ENCODE measurements at places on chromosomes 11 and 22. TPM values are rescaled to one million over a fixed set of nuclear protein-coding genes. Genes with fewer than 3 reads are reported as not detected.

The MYRF gene
- total RNA-seq = 53.9 TPM

The PHETA2 gene
- 0.12 TPM for total RNA-seq

The CHKB gene
- 40.7 TPM for total RNA-seq

The SCGB2A2 gene
- total RNA-seq = not detected

The LDHAL6A gene
- total RNA-seq = not detected

DNA sequence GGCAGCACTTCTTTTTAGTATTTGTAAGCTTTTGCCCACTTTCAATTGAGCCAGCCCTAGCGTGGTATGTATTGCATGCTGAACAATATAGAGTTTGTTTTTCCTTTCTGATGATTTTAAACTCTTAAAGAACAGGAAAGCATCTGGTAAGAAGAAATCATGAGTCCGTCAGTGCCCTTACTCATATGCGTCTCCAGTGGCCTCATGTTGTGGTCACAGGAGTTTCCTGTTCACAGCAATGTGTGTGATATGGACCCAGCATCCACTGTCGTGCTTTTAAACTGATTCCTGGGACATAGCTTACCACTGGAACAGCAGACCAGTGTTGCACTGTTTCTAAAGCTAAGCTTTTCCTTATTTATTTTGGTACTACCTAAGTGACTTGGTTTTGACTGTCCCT is 40.1 kb downstream of the BID start:
- H3K27me3 ChIP-seq = no peaks in the 10 kb centered on the region
- peak overlapping the region; percentile 51 for H3K27ac ChIP-seq
- peaks cover 30% of the 10 kb centered on the region for H3K36me3 ChIP-seq
- DNase-seq = peak; percentile 47
- no peak overlapping the region for H3K4me3 ChIP-seq
- peaks cover 11% of the 10 kb centered on the region for H3K4me1 ChIP-seq

- peaks cover 52% of the 10 kb centered on the region for H3K4me1 ChIP-seq
- H3K4me3 ChIP-seq = no peak overlapping the region
- no peaks in the 10 kb centered on the region for H3K27me3 ChIP-seq
Measured at GRCh38 chr11:8913961-8914660, 3.1 kb downstream of the AKIP1 start.

- H3K27me3 ChIP-seq = no peaks in the 10 kb centered on the region
- DNase-seq = no peak
- H3K4me3 ChIP-seq = no peak overlapping the region
- peaks cover 23% of the 10 kb centered on the region for H3K4me1 ChIP-seq
Measured at GRCh38 chr22:23187211-23187610, 6.9 kb downstream of the BCR start.

GRCh38 chr11:7538031-7538430 is 24.2 kb downstream of the PPFIBP2 start:
- no peak overlapping the region for H3K4me3 ChIP-seq
- peaks cover 2% of the 10 kb centered on the region for H3K27me3 ChIP-seq
- no peak for DNase-seq
- H3K4me1 ChIP-seq = no peaks in the 10 kb centered on the region
- no peaks in the 10 kb centered on the region for H3K36me3 ChIP-seq
- no peak overlapping the region for H3K27ac ChIP-seq

DNA sequence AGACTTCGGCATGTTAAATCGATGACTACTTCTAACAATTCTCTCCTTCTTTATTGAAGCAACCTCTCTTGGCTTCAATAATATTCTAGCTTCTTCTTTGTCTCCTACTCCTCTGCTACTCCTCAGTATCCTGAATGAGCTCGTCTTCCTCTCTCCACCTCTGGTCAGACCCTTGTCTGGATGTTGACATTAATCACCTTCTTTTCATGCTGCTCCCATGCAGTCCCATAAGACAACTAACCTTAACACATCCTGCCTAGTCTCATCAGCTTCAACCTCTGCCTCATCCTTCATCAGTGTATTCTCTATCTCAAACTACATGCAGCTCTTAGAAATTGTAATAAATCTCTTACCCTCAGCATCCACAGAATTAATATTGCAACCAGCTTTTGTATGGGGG is 695.6 kb downstream of the CNTN5 start:
- no peaks in the 10 kb centered on the region for H3K4me1 ChIP-seq
- DNase-seq = no peak
- no peak overlapping the region for H3K27ac ChIP-seq
- H3K36me3 ChIP-seq = no peaks in the 10 kb centered on the region
- no peaks in the 10 kb centered on the region for H3K27me3 ChIP-seq
- H3K4me3 ChIP-seq = no peak overlapping the region

- H3K36me3 ChIP-seq = peaks cover 4% of the 10 kb centered on the region
- H3K4me1 ChIP-seq = peaks cover 16% of the 10 kb centered on the region
- no peak overlapping the region for H3K4me3 ChIP-seq
- no peak for DNase-seq
- H3K27ac ChIP-seq = no peak overlapping the region
- H3K27me3 ChIP-seq = no peaks in the 10 kb centered on the region
Measured at GRCh38 chr11:122692444-122692843, 36.9 kb downstream of the UBASH3B start.

DNA sequence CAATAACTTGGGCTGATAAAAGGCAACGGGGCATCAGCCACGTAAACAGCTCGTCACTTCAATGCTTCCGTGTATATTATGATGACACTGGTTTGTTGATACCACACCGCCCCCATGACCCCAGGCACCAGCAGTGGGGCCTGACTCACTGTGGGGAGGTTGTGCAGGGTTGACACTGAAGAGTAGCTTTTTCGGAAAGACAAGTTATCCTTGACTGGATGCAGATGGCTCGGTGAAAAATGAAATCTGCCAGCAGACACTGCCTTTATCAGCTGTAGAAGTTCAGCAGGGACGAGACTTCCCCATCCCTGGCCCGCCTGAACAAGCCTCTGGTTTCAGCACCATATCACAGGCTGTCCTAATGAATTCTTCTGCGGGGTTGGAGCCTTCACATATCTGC is 55.6 kb downstream of the WT1 start:
- H3K4me1 ChIP-seq = no peaks in the 10 kb centered on the region
- H3K36me3 ChIP-seq = no peaks in the 10 kb centered on the region
- H3K27me3 ChIP-seq = peaks cover 5% of the 10 kb centered on the region

GRCh38 chr22:50260801-50261614 is 475 bp downstream of the MAPK12 start:
- peak overlapping the region; percentile 68 for H3K4me3 ChIP-seq
- peak; percentile 64 for DNase-seq
- H3K4me1 ChIP-seq = peaks cover 17% of the 10 kb centered on the region
- peak overlapping the region; percentile 58 for H3K27ac ChIP-seq

- H3K4me3 ChIP-seq = no peak overlapping the region
- peak overlapping the region; percentile 100 for H3K27ac ChIP-seq
- no peaks in the 10 kb centered on the region for H3K36me3 ChIP-seq
Measured at GRCh38 chr22:30206944-30207343, 39.6 kb downstream of the LIF start.

DNA sequence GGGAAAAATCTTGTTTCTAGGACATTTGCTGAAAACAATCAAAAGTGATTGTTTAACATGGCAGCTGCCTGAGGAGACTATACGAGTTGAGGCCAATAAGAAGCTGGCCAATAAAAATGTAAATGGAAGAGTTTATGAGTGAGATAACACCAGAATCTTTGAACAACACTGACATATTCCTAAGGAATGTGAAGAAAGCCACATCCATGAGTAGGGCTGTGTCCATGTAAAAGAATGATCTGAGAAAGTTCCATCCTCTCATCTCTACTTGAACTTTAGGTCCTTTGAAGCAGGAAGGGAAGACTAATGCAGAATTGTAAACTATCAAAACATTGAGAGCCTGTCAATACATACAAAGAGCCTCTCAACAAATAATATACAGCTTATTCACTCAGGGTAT is 6.9 kb upstream of the CHORDC1 start:
- no peaks in the 10 kb centered on the region for H3K36me3 ChIP-seq
- DNase-seq = peak; percentile 36
- no peaks in the 10 kb centered on the region for H3K27me3 ChIP-seq
- no peaks in the 10 kb centered on the region for H3K4me1 ChIP-seq
- H3K27ac ChIP-seq = no peak overlapping the region

DNA sequence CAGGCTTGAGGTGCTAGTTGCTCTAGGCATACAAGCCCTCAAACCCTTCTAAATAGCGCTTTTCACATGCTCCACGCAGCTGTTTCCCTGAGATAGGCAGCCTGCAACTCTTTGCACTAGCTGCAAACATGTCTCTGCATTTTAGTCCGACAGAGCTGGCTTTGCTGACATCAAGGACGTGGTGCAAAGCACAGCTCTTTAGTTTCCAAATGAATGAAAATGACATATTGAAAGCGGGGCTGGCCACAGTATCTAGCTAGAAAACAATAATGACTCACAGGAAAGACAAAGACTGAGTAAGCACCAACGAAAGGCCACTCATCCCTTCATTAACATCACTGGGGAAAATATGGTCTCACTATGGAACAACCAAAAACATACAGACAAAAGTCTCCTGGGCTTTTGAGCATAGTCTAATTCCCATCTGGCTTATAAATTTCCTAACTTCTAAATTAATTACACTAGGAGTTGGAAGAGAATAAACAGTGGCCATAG is 15.3 kb upstream of the ZC3H12C start:
- DNase-seq = peak; percentile 70
- peak overlapping the region; percentile 50 for H3K27ac ChIP-seq
- no peaks in the 10 kb centered on the region for H3K27me3 ChIP-seq
- no peaks in the 10 kb centered on the region for H3K36me3 ChIP-seq
- H3K4me1 ChIP-seq = peaks cover 6% of the 10 kb centered on the region
- peak overlapping the region; percentile 24 for H3K4me3 ChIP-seq

- no peaks in the 10 kb centered on the region for H3K4me1 ChIP-seq
- H3K36me3 ChIP-seq = no peaks in the 10 kb centered on the region
- peak; percentile 34 for DNase-seq
- H3K4me3 ChIP-seq = no peak overlapping the region
Measured at GRCh38 chr22:28829358-28830181, 29.2 kb upstream of the XBP1 start.

DNA sequence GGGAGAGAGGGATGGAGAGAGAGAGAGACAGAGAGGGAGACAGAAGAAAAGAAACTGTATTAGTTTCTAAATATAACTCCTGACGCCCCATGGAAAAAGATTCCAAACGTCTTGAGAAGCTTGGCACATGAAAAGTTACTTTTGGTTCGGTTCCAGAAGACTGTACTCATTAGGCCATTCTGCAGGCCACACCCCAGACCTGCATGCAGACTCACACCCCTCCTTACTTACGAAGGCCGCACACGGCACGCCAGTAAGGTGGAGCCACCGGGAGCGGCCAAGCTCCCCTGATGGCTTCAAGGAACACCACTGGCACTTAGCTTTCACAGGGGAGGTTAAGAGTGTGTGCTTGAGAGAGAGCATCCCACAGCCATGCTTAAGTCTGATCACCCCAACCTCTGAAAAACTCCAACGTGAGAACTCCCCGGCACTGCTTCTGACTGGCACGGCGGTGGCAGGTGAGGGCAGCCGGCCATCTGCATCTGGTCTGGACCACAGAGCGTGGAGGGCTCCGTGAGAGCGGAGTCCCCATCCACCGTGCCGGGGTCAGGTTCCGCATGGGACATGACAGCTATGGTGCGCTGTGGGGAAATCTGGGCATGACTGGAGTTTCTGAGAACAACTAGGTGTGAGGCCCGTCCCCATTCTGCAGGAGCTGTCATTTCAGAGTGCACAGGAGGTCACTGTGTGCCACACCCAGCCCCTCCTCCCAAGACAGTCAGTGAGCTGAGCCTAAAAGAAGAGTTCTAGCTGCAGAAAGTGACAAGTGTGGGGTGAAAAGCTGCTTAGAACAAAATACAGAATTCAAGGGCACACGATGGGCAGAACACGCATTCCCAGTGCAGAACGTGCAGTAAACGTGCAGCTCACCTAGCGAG is 62.4 kb downstream of the MYH9 start:
- H3K4me3 ChIP-seq = no peak overlapping the region
- H3K4me1 ChIP-seq = peaks cover 74% of the 10 kb centered on the region
- peak overlapping the region; percentile 99 for H3K27ac ChIP-seq

DNA sequence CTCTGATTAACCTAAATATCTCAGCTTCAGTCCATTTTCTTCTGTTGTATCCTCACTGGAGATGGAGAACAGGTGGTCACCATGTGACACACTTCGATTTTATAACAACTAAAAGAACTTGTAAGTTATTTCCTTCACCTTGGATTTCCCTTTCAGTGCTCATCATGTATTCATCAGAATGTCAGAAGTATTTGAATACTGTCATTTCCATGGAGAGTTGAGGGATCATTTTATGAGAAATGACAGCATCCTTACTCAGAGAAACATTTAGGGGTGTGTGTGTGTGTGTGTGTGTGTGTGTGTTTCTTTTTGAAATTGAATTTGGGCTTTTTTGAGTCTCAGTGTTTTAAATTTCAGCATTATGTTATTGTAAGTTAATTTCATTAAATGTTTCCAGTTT is 205.8 kb downstream of the ARHGAP42 start:
- no peaks in the 10 kb centered on the region for H3K36me3 ChIP-seq
- DNase-seq = no peak
- peaks cover 12% of the 10 kb centered on the region for H3K4me1 ChIP-seq
- no peak overlapping the region for H3K27ac ChIP-seq

GRCh38 chr22:47366026-47366767 is 603.7 kb downstream of the TBC1D22A start:
- no peaks in the 10 kb centered on the region for H3K36me3 ChIP-seq
- H3K27ac ChIP-seq = no peak overlapping the region
- no peak overlapping the region for H3K4me3 ChIP-seq
- no peaks in the 10 kb centered on the region for H3K4me1 ChIP-seq

DNA sequence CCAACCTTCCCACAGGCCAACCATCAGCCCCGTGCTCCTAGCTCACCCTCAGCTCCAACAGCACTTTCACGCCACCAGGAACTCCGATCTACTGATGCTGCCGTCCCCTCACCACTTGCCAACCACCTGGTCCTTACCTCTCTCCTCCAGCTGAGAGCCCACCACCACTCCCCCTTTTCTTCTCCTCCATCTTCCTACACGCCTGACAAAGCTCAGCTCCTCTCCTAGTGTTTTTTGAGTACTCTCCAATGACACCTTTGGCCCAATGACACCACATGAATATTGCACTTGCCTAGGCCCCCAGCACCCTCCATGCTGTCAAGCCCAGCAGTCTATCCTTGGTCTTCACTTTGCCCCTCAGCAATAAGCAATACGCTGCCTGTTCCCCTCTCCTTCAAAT is 30.7 kb downstream of the HIRA start:
- H3K27me3 ChIP-seq = no peaks in the 10 kb centered on the region
- H3K27ac ChIP-seq = no peak overlapping the region
- DNase-seq = no peak
- H3K4me3 ChIP-seq = no peak overlapping the region

DNA sequence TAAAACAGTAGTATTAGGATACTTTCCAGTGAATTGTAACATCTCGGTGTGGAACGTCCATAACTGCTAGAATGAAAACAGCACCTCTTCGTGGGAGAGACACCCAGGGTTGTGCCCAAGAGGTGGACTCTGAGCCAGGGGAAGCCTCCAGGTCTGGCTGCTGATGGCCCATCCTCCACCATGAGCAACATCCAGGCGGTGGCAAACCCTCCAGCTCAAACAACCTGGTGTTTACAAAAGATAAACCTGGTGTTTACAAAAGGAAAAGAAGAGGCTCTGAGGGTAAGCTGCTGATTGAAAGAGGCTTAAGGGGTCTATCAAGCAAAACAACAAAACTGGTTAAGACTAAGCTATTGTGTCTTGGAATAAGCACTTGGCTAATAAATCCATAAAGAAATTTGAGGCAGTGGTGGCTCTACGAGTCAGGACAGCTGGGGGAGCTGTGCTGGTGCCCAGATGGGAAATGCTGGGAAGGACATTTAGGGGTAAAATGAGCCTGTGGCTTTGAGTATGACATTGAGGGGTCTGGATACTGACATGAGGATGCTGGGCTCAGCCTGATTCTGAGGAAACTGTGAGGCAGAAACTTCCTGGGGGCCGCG is 909.0 kb downstream of the BRD1 start:
- H3K27ac ChIP-seq = no peak overlapping the region
- H3K4me3 ChIP-seq = no peak overlapping the region
- no peaks in the 10 kb centered on the region for H3K36me3 ChIP-seq
- DNase-seq = no peak

All from astrocyte (in vitro differentiated cells and primary cell).